ENCODE measurements at places on chromosomes 5 and 9. TPM values are rescaled to one million over a fixed set of nuclear protein-coding genes. Genes with fewer than 3 reads are reported as not detected.

DNA sequence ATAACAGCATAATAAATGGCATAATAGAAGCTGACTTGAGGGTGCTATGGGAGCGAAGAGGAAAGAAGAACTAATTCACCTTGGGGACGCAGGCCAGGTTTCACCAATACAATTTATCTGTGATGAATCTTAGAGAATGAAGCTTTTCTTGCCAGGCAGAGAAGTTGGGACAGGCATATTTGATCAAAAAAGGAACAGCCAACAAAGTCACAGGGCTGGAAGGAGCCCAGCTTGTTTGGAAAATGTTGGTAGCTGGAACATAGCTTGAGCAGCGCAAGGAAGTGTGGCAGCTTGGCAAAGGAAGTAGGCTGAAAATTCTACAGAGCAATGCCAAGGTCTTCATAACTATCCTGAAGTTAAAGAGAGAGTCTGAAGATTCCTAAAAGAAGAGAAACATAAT is 181.5 kb upstream of the OR13F1 start:
- no peak for DNase-seq

DNA sequence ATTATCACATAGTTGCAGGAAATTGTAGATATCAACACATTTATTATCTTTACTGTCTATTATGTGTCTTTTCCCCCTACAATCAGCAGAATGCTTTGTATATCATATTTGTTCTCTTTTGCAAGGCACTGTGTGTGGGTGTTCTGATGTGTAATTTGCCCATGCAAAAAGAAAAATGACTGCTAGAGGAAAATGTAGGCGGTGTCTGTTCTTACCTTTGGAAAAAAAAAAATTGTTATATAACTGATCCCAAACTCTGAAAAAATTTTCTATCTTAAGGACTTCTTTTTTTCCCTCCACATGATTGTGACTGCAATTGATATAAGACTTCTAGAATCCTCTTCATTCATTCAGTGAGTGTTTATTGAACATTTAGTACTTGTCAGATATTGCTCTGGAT is 24.5 kb downstream of the MRPS30 start:
- DNase-seq, result no peak

GRCh38 chr9:91845879-91846278 is 104.1 kb downstream of the ROR2 start:
- no peak for DNase-seq

DNA sequence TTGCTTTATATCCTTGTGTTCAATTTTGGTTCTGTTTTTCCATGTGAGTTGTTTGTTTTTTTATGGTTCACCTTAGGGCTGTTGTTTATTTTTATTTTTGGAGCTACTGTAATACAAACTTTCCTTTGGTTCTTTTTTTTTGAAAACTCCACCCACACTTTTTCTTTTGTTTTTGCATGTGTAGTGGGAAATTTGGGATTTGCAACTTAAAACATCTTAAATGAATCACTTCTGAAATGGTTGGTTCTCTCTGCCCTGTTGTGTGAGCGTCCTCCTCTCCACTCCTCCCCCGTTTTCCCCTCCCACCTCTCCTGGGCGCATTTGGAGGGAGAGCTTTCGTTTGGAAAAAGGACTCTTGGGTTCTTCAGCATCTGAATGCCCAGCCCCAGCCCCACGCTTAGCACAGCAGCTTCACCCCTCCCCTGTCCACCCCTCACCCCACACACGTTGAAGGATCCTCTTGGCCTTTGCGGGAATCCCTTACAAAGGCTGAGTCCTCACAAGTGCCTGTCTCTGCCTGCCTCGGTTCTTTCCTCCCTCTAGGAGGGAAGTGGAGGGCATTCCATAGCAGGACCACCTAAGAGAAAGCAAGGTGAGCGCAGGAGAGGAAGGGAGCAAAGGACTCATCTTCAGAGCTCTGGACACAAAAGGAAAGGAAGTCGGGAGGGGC is 67.2 kb downstream of the DMRT1 start:
- no peak for DNase-seq

DNA sequence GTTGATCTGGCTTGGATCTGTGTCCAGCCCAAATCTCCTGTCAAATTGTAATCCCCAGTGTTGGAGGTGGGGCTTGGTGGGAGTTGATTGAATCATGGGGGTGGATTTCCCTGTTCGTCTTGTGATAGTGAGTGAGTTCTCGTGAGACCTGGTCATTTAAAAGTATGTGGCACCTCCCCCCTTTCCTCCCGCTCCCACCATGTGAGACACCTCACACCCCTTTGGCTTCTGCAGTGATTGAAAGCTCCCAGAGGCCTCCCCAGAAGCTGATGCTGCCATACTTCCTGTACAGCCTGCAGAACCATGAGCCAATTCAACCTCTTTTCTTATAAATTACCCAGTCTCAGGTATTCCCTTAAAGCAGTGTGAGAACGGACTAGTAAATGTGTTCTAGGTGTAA is 117.3 kb upstream of the PTCH1 start:
- no peak for DNase-seq

DNA sequence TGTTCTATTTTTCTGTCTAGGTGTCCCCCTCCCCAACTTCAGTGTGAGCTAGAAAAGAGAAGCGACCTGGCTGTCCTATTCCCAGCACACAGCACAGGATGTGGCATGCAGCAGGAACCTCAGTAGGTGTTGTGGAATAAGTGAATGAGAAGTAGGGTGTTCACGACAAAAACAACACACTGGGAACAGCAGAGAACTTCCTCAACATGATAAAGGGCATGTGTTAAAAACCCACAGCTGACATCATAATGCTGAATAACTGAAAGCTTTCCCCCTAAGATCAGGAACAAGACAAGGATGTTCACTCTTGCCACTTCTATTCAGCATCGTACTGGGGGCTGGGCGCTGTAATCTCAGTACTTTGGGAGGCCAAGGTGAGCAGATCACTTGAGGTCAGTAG is 155.6 kb upstream of the ZNF618 start:
- no peak for DNase-seq

- DNase-seq, result no peak
Observed at GRCh38 chr5:109723606-109724005, 33.9 kb downstream of the MAN2A1 start.

DNA sequence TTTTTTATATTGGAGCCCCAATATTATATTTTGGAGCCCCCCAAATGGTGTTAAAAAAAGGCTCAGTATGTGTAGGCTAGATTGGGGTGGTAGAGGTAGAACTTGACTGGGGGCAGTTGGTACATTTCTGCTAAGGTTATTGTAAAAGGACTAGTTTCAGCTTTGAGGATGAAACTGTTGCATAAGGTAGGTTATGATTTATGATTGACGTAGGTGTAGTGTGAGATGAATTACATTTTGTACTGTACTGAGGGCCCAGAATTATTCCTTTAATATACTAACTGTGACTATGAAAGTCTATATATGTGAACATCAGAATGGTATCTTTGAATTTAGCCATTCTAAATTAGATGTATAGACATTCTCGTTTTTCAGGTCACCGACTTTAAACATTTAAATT is 3.6 kb downstream of the RIC1 start:
- DNase-seq, result no peak

- DNase-seq, result no peak
Observed at GRCh38 chr9:37398464-37399025, 24.0 kb upstream of the GRHPR start.

- DNase-seq, result peak; percentile 70
Observed at GRCh38 chr5:39716532-39717028, 291.8 kb upstream of the DAB2 start.

DNA sequence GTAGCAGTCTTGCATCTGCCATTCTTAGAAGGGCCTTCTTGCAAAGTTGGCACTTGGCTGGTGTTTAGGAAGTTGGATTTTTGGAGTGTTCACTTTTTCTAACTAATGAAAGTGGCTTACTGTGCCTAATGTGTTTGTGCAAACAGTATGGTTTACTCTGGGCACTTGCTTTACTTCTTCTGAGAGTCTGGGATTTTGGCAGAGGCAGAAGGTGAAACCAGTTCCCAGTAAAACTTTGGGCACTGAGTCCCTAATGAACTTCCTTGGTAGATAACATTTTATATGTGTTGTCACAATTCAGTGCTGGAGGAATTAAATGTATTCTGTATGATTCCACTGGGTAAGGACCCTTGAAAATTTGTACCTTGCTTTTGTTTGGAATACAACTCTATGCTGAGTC is 155.7 kb downstream of the FAM170A start:
- DNase-seq, result no peak

DNA sequence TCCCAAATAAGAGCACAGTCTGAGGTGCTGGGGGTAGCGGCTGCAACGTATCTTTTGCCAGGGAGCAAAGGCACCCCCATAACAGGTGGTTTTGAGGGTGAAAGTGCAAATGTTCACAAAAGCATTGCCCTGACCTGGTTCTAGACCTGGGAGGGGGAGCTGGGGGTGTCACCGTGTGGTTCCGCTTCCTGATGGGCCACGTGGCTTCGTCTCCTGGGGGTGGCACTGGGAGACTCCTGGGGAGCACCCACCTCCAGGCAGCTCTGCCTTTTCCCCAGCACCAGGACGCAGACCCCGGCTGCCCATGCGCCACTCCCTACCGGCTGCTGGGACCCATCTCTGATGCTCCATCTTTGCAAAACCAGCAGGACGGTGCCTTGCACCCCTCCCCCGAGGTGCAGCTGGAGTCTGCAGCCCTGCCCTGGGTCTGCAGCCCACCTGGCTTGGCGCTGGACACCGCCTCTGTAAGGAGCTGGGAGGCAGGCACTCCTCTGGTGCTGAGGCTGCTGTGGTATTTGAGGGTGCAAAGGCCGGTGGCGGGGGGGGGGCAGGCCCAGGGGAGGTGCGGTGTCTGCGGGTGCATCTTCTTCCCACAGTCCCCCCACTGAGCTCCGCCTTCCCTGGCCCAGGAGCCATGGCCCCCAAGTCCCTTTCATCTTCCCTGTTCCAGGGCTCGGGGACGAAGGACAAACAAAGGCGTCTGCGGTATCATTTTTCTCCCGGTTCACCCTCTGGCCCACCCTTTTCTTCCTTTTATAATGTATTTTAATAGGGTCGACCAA is 29.8 kb upstream of the RXRA start:
- DNase-seq, result no peak

DNA sequence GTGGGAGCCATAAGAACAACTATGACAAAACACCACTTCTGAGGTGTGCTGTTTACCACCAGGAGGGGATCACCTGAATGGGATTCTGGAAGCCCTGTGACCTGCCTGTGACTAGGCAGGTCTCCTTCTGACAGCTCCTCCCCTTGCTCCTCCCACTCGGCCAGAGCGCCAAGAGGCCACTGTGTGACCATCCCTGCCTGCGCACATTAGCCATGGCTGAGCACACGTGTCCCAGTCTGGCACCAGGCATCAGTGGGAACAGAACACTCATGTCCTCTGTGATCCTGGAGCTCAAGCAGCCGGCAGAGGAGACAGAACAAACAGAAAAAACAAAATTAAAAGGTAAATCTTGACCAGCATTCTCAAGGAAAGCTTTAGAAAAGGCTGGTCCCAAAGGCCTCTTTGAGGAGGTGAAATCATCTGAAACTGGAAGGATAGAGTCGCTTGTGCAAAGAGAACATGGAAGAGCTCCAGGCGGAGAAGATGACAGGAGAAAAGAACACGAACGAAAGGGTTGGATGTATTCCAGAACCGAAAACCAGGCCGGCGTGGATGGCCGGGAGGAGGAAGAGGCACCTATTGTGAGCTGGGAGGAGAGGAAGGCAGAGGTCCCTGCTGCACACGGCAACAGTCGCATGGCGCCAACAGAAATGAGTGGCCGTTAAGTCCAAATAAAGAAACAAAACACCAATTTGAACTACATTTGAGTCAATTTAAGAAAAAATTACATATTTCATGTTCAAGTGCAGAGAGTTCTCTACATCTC is 5.1 kb downstream of the MED10 start:
- DNase-seq, result no peak

- no peak for DNase-seq
Observed at GRCh38 chr5:135051872-135052271, 17.8 kb upstream of the PITX1 start.

GRCh38 chr5:66529182-66529581 is 67.0 kb upstream of the MAST4 start:
- no peak for DNase-seq

- no peak for DNase-seq
Observed at GRCh38 chr9:93266521-93267001, 82.6 kb downstream of the WNK2 start.

DNA sequence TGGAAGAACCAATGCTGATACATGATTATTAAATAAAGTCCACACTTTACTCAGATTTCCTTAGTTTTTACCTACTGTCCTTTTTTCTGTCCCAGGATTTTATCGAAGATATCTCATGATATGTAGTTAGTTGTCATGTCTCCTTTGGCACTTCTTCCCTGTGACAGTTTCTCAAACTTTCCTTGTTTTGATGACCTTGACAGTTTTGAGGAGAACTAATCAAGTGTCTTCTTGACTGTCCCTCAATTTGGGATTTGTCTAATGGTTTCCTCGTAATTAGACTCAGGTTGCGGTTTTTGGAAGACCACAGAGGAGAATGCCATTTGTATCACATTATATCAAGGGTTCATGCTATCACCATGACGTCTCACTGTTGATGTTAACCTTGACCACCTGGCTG is 483.1 kb upstream of the ZNF608 start:
- DNase-seq, result no peak

DNA sequence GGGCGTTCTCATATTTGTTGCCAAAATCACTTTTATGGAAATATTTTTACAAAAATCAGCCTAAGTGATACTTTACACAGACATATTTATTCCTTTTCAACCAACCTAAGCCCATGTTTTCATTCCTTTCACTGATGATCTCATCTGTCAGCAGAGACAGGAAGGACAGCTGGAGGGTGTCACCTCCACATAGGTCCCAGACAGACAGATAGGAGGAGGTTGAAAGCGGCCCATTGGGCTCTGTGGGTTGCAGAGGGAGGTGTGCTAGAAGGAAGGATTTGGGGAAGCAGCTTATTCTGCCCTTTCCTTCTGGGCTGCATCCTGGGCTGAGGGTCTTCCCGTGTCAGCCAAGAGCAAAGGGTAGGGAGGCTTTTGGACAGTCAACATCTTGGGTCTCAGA is 26.0 kb upstream of the SEMA4D start:
- no peak for DNase-seq

GRCh38 chr5:111783537-111783936 is 26.5 kb upstream of the NREP start:
- no peak for DNase-seq

Gene SPINK7
- total RNA-seq, result not detected

Gene CLIC3
- not detected for total RNA-seq

Gene FOXD4L6
- not detected for total RNA-seq

Gene GRM6
- total RNA-seq, result not detected

Gene EQTN
- not detected for total RNA-seq

Gene SH3GL2
- total RNA-seq, result not detected

Gene PDLIM4
- total RNA-seq, result 220 TPM

Gene PCDHGA12
- 4.3 TPM for total RNA-seq

Gene ANKRD33B
- total RNA-seq, result 1.0 TPM

Gene PCDHA3
- 0.16 TPM for total RNA-seq

Gene SPACA9
- total RNA-seq, result 3.5 TPM

Gene KCNIP1
- total RNA-seq, result 0.10 TPM

Gene ABO
- not detected for total RNA-seq

Gene CER1
- not detected for total RNA-seq

Gene PPP6C
- 39.0 TPM for total RNA-seq

Gene FOXI1
- total RNA-seq, result not detected

Gene OR1Q1
- not detected for total RNA-seq

Gene HNRNPAB
- 88.0 TPM for total RNA-seq
